ENCODE measurements at places on chromosomes 16 and 17.

- no peak for DNase-seq
Measured at GRCh38 chr17:43734376-43734775, 24.2 kb downstream of the SOST start.

GRCh38 chr16:10297341-10298006 is 88.4 kb upstream of the ATF7IP2 start:
- DNase-seq: no peak

DNA sequence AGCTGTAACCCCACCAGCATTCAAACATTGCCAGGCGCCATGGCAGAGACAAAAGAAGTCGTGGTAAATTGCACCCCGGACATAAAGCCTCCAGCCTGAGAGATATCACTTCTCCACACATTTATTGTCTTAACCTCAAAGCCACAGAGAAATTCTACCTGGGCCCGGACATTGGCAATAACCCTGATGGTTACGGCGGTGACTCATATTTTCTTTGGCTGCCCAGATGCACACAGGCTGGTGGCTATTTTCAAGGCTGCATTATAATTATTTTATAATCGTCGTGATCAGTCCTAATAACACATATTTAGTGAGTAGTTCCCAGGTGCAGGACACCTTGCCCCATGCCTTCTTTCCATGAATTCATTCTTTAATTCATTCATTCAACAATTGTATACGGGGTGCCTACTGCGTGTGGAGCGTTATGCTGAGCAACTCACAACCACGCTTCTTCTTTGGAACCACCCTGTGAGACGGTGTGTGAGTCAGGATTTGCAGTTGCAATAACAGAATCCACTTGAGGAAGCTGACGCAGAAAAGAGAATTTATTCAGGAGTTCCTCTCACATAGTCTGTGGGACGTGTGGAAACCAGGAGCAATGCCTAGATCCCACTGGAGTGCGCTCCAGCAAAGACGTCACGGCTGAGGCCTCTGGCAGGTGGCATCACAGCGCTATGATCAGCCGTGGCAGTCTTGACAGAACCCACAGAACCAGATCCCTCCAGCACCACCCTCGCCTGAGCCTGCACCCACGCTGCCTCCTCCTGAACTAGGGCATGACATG is 245.7 kb downstream of the FOXL1 start:
- DNase-seq: no peak

DNA sequence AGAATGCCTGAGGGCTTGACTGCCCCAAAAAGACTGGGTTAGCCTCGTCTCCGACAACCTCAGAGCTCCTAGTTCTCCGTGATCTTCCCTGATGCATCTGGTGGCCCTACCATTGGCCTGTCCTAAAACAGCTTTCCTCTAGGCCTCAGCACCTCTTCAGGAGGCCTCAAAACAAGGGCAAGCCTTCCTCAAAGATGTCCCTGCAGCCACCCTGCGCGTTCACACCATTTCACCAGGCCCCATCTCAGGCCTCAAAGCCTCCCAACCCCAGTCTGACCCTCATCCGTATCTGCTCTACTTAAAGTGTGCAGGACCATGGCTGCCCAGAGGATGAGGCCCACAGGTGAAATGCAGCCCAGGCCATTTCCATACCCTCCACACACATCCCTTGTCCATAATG is 7.4 kb downstream of the ALOXE3 start:
- no peak for DNase-seq

DNA sequence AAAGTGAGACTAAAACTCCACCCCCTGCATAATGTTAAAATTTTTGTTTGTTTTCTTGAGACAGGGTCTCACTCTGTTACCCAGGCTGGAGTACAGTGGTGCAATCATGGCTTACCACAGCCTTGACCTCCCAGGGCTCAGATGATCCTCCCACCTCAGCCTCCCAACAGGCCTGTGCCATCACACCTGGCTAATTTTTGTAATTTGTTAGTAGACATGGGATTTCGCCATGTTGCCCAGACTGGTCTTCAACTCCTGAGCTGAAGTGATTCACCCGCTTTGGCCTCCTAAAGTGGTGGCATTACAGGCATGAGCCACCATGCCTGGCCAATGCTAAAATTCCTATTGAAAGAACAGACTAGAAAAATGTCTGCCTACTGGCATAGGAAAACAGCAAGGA is 103.8 kb downstream of the TRIM37 start:
- DNase-seq: no peak

- DNase-seq: no peak
Measured at GRCh38 chr16:56493126-56493525, 26.7 kb downstream of the BBS2 start.

- DNase-seq: no peak
Measured at GRCh38 chr16:67430977-67431774, at the start of gene HSD11B2. Gene HSD11B2 (plus strand): TSS chr16:67431121. CDS start chr16:67431249, 128 bp downstream.
